ENCODE measurements at places on chromosomes 11 and 22. TPM values are rescaled to one million over a fixed set of nuclear protein-coding genes. Genes with fewer than 3 reads are reported as not detected.

The TIMM10B gene
- 98.7 TPM for total RNA-seq

The MMP13 gene
- total RNA-seq = 0.98 TPM

The APOA1 gene
- total RNA-seq = 2.2 TPM

The KRTAP5-1 gene
- total RNA-seq = not detected

GRCh38 chr22:21980547-21980946 is 2.0 kb downstream of the TOP3B start:
- no peak for DNase-seq
- no peak overlapping the region for H3K4me3 ChIP-seq
- no peaks in the 10 kb centered on the region for H3K36me3 ChIP-seq
- no peak overlapping the region for H3K27ac ChIP-seq
- H3K4me1 ChIP-seq = peaks cover 15% of the 10 kb centered on the region
- H3K27me3 ChIP-seq = no peaks in the 10 kb centered on the region
